ENCODE measurements at places on chromosomes 1 and 21.
A peak's percentile ranks its signal among the peaks of the same experiment; 100 is the strongest.

GRCh38 chr1:80509965-80510522 lies 1290.7 kb upstream of the ADGRL2 start:
- DNase-seq = no peak

DNA sequence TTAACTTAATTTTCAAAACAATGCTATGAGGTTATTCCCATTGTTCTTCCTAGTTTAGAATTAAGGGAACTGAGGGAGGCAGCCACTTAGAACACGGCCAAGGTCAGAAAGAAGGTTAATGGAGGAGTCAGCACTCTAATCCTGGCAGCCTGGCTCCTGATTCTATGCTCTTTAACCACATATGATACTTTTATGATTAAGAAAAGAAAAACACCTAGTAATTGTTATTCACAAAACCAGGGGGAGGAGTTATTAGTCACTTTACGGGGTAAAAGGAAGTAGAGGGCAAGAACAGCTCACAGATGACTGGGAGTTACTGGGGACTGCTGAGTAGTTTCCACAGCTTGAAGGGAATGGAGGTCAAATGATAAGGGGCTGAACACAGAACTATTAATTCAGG lies 38.6 kb downstream of the GADD45A start:
- no peak for DNase-seq

DNA sequence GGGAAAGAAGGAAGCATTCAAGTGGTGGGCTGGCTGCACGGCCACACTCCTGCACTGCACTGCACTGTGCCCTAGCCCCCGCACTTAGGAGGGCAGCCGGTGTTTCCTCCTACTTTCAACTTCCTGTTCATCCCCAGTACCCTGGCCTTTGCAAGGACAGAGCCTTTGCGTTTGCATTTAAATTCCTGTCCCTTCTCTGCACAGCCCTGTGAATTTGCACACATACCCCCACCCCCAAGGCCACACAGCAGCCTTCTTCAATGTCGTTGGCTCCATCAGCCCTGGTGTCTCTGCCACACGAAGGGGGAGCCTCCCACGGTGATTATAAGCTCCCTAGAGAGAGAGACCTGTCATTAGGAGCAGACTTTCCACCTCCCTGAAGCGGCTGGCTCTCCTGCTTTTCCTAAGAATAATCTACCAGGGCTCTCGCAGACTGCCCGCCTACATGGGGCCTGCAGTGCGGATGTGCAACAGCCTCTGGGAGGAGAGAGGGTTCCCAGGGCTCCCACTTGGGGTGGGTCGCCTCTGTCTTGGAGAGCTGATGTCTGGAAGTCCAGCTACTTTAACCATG lies 13.2 kb upstream of the SLC45A3 start:
- no peak for DNase-seq

DNA sequence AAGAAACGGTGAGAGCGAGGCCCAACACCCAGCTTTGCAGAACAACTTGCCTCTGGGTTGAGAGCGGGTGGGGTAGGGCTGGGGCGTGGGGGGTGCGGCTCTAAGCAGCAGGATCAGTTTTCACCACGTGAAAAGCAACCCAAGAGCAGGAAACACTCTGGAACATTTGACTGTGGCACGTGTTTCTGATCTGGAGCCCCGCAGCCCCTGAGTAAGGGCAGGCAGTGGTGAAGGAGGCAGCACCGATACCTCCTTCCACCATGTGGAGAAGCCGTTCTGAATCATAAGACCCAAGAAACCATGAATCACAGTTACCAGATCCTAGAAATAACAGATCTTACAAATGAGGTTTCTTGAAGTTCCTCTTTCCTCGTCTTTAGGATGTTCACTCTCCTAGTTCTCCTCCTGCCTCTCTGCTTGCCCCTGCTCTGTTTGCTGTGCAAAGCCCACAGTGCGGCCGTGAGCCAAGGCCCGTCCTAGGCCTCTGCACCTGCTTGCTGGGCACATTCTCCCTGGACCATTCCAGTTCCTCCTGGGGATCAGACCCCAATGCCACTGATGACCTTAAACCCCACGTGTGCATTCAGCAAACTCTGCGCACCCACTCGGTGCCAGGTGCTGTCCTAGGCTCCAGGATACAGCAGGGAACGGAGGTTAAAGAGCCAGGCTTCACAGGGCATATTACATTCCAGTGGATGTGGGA lies 31.9 kb downstream of the SLC1A7 start:
- DNase-seq = no peak

GRCh38 chr21:27047658-27048314 lies 80.9 kb upstream of the ADAMTS5 start:
- no peak for DNase-seq

GRCh38 chr21:42785666-42786427 lies 93.5 kb downstream of the WDR4 start:
- no peak for DNase-seq

GRCh38 chr21:45187646-45188045 lies 100.0 kb downstream of the POFUT2 start:
- no peak for DNase-seq

DNA sequence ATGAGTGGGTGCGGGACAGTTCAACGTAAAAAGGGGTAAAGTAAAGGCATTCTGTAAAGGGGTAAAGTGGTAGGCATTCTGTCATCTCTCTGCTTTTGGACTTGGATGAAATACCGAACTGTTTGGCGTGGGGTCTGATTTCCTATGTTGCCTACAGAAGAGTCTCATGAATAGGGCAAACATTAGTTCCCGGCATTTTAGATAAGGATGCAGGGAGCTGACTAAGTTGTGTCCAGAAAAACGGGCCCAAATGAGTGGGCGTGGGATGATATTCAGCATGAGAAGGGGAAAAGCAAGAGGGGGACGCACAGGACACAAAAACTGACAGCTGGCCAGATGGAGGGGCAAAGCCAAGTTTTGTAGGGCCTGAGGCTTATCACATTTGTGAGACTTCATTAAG lies 2.9 kb upstream of the RHOU start:
- no peak for DNase-seq

- no peak for DNase-seq
These were observed 72.8 kb upstream of the PAX7 start for GRCh38 chr1:18557621-18558465.

- no peak for DNase-seq
These were observed 25.0 kb downstream of the TRIT1 start for GRCh38 chr1:39858315-39858714.

GRCh38 chr1:176073524-176074157 lies 133.4 kb downstream of the COP1 start:
- peak; percentile 33 for DNase-seq

DNA sequence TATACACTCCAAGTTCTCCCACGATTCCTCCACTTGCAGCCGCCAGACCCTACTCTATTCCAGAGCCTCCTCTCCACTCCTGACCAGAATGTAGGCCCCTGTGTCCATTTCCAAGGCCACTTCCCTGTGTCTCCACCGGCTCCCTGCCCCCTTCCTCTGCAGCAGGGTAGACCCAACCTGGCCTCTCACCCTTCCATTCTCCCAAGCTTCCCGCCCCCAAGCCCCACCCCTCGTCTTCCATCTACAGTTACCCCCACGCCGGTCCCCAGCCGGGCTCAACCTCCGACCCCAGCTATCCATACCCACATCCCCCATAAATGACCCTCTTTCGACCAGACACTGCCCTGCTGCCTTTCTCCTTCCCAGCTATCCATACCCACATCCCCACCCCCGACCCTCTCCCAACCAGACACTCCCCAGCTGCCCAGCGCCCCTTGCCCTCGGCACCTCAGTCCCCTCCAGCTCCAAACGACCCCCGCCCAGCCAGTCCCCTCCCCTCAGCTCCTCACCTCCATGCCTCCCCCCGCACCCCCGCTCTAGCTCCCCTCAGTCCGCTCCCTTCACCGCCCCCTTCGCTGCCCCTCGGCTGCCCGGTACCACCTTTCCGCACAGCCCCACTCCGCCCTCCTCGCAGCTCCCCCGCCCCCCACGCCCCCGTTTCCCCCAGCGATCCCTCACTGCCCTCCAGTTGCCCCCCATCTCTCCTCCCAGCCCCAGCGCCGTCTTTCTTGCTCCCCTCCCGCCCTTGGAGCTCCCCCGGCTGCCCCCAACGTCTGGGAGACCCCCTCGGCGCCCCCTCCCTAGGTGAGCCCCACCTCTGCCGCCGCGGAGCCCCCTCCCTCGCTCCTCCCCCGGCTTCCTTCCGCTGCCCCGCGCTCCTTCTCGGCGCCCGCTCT lies 670 bp downstream of the RAB3B start:
- DNase-seq = no peak

- no peak for DNase-seq
These were observed 33.5 kb upstream of the ABCD3 start for GRCh38 chr1:94384485-94385265.

DNA sequence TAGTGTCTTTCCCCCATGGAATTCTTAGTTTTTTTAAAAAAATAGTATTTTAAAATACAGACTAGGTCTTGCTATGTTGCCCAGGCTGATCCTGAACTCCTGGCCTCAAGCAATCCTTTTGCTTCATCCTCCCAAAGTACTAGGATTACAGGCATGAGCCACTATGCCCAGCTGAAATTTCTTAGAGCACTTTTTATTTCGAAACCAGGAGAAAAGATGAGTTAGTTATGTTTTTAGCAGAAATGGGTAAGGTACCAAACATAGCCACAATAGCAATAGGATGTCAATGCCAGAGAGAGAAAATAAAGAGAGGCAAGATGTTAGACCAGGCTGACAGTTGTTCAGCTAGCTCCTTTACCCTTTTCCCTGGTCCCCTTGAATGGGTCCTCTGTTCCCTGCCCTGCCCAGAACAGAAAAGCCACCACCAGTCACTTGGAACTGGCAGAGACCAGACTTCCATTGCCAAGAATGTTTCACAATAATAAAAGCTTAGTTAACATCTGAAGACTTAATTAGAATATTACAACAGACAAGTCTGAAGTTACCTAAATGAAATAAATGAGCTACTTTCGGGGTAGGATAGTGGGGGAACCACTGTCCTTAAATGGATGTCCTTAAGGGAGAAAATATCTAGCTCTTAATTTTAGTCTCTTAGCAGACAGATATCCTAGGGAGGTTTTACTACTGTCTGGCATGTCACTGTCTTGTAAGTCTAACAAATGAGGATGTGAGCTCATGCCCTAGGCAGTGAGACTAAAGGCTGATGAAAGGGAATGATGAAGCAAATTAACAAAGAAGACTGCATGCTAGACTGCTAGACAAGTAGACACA lies 54.3 kb downstream of the ABL2 start:
- DNase-seq = no peak

GRCh38 chr1:58979086-58979485 lies 195.2 kb upstream of the JUN start:
- DNase-seq = no peak

DNA sequence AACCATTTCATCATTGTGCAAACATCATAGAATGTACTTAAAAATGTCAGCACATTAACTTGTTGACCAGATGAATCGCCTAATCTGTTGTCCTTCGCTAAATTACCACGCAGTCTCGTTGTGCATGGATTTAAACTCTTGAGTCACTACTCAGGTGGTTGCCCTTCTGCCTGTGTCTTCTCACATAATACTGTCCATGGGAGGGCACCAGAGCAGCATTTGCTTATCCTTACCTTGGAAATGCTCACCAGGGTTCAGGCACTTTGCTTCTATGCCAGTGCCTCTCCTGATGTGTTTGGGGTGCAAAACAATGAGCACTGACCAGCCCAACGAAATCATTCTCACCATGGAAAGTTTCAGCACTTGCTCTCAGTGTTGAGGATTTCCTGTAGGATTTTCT lies 559.9 kb downstream of the RWDD3 start:
- DNase-seq = no peak

- no peak for DNase-seq
These were observed 23.9 kb downstream of the RAB3B start for GRCh38 chr1:51966559-51966958.

GRCh38 chr1:151309811-151310323 lies 17.3 kb downstream of the PI4KB start:
- DNase-seq = no peak

GRCh38 chr1:194223596-194223995 lies 1037.2 kb upstream of the B3GALT2 start:
- DNase-seq = no peak

- no peak for DNase-seq
These were observed 7.3 kb downstream of the ARID4B start for GRCh38 chr1:235320521-235321179.

DNA sequence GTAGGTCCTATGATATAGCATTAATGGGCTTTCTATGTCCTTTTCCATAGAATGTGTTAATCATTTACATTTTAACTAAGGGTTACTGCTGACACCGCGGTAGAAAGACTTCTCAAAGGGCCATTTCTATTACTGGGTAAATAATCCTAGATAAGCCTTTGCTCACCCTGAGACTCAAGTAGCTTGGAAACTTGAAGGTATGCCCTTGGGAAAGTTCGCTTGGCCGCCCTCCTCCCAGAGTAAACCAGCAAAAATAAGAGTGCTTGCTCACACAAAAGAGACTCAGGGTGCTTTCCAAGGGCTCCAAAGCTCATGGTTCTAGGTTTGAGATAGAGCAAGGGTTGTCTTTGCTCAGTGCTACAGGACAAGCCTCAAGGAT lies 85.8 kb upstream of the TMPRSS2 start:
- DNase-seq = no peak

- DNase-seq = no peak
These were observed 72.1 kb downstream of the PRDM16 start for GRCh38 chr1:3141129-3141528.

GRCh38 chr1:85450832-85451231 lies 14.1 kb downstream of the DDAH1 start:
- no peak for DNase-seq

DNA sequence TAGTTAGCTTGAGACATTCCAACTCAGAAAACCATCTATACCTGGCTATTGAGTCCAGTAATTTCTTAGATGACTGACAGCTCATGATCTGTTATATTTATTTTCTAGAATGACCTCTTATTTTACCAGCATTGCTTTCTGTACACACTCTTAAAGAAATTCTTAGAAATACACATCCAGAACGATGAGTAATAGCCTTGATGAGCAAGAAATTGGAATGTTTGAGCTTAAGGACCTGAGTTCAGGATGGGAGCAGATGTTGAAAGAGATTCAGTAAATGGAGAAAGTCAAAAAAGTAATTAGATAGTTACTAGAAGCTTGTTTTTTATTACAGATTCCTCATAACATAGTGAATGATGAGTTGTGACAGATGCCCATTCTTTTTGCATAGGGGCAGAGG lies 11.7 kb downstream of the PYHIN1 start:
- no peak for DNase-seq

- no peak for DNase-seq
These were observed 29.5 kb downstream of the LMO4 start for GRCh38 chr1:87358219-87358618.

GRCh38 chr1:155081472-155082300 lies 3.0 kb downstream of the EFNA3 start:
- DNase-seq = no peak

DNA sequence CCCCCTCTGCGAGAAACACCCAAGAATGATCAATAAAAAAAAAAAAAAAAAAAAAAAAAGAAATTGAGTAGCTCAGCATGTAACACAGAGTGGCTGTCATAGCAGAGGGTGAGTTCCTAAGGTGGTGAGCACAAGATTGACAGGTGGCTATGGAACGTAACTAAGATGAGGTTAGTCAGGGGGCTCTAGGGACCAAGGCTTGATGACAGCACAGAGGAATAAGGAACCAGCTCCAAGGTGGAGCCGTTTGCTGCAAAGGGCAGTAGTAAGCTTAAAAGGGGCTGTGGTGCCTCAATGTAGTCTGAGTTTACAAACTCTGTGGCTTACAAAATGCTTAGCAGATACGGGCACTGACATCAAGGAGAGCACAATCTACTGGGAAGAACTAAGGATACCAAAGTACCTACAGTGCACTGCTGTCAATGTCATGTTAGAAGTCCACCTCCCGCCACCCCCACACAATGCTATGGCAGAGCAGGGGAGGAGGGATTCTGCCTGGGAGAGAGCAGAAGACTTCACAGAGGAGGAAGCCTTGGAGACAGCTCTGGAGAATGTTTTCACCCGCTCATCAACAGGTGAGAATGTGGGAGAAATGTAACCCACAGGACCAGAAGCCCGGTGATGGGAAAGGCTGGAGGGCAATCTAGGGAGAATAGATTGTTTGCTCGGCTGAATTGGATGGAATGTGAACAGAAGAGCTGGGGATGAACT lies 13.1 kb downstream of the IQGAP3 start:
- DNase-seq = no peak

Measured in Panc1 (cell line).